Right ventricle myocardium inferior (tissue), 1 donor: ENCODE measurements at places on chromosomes 7 and 10. TPM values are rescaled to one million over a fixed set of nuclear protein-coding genes. Genes with fewer than 3 reads are reported as not detected.

DNA sequence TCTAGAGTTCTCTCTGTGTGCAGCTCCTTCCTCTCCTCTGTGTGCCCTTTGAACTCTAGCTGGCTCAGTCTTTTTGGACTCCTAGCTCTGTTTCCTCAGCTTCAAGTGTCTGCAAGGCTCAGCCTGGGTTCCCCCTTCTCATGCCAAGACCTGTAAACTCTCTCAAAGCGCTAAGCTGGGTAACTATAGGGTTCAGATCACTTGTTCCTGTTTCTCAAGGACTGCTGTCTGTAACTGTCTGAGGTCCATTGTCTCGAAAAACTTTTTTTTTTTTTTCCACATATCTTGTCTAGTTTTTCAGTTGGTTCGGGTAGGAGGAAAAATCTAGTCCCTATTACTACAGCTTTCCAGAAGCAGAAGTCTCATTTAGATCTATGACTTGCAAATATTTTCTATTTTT is 46.6 kb upstream of the PPP1R17 start:
- no peak for DNase-seq

- no peak for DNase-seq
Measured at GRCh38 chr7:41006306-41006995, 696.4 kb downstream of the INHBA start.

DNA sequence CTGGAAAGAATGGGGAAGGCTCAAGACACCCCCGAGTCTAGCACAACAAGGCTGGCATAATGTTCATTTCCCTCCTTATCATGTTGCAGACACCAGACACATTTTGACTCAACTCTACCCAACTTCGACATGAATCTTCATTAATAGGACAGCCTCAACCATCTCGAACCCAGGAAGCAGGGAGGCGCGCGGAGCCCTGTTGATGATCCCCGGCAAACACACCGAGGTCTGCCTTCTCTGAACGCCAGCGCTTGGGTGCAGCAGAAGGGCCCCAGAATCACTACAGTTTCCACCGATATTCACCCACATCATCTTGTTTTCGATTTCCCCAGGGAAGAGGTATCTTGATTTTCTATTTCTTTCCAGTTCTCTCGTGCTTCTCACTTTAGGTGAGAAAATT is 563.6 kb downstream of the TCERG1L start:
- no peak for DNase-seq

GRCh38 chr7:150754951-150755350 is 17.7 kb downstream of the GIMAP5 start:
- no peak for DNase-seq

Gene GNGT1
- total RNA-seq, result not detected

Gene GJC3
- 0.30 TPM for total RNA-seq

GRCh38 chr10:133335246-133336117 is 1.2 kb downstream of the CALY start:
- peak; percentile 71 for DNase-seq

Gene PDE1C
- total RNA-seq, result 198 TPM

Gene SFTPA1
- 0.24 TPM for total RNA-seq

Gene PDK4
- 431 TPM for total RNA-seq

DNA sequence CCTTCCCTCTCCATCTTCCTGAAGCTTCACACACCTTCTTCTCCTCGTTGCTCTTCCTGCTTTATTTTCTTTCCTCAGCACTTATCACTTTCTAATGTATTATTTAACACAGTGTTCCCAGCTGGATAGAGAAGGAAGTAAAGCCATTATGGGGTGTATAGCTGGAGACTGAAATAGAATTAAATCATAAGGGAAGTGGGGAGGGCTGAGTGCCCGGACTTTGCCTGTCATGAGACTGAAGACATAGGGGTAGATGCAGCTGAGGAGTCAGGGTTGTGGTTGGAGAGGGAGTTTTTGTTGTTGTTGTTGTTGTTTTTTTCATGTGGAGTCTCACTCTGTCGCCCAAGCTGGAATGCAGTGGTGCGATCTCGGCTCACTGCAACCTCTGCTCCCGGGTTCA is 65.3 kb downstream of the GALNT11 start:
- no peak for DNase-seq

DNA sequence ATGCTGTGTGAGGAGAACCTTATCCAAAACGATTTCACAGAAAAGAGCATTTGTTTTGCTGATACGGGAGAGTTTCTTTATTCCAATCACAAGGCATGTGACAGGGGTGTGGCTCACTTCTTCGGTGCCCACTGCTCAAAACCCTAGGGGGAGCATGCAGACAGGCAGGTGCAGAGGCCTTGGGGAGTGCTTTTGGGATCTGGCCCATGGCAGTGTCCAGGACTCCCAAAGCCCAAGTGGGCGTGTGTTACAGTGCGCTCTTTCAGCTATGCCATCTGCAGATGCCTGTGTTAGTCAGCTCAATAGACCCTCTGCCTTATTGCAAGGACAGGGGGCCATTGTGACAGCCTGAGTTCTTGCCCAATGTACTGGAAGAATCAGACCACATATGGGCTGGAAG is 94.8 kb downstream of the CSTF2T start:
- DNase-seq, result no peak

- no peak for DNase-seq
Measured at GRCh38 chr10:89079961-89080360, 89.4 kb downstream of the FAS start.

Gene PTN
- 21.6 TPM for total RNA-seq

- no peak for DNase-seq
Measured at GRCh38 chr10:47158116-47159071, 141.6 kb upstream of the GDF10 start.

DNA sequence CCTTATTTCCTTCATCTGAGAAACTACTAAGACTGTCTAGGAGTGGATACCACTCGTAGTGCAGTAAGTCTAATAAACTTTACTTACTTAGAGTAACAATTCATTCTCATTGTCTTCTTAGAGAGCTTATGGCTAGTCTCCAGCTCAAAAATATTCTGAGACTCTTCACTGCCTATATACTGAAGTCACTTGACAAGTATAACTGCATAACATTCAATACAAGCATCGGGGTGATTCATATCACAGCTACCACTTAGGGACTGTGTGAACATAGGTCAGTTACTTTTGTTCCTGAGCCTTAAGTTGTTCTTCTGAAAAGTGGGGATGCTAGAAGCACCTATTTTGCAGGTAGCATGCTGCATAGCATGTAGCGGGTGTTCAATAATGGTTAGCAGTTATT is 111.0 kb downstream of the HTR7 start:
- no peak for DNase-seq

DNA sequence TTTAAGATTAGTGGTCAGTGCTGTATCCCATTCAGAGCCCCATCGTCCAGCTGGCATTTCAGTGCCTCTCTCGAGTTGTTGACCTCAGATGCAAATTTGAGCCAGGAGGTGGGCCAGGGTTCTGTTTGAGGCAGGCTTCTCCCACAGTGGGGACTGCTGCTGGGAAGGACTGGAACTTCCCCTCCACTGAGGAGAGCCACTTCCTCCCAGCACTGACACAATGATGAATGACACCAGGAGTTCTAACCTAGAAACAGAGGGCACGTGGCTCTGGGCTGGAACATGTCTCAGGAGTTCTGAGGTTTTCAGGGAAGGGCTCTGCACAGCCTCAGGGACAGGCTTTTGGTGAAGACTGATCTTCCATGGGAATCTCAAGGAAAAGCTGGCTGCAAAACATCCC is 18.3 kb upstream of the BTBD16 start:
- DNase-seq, result no peak

DNA sequence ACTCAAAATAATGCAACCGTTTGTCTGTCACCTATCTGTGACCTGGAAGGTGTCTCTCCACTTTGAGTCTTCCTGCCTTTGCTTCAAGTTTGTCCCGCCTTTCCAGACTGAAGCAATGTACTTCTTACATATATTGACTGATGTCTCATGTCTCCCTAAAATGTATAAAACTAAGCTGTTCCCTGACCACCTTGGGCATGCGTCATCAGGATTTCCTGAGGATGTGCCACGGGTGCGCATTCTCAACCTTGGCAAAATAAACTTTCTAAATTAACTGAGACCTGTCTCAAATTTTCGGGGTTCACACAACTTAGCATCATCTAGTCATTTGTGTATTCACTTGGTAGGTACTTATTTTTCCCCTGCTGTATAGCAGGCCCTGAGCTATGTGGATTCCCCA is 65.3 kb upstream of the JCAD start:
- DNase-seq, result no peak

- no peak for DNase-seq
Measured at GRCh38 chr10:28663576-28664368, 13.5 kb upstream of the BAMBI start.

DNA sequence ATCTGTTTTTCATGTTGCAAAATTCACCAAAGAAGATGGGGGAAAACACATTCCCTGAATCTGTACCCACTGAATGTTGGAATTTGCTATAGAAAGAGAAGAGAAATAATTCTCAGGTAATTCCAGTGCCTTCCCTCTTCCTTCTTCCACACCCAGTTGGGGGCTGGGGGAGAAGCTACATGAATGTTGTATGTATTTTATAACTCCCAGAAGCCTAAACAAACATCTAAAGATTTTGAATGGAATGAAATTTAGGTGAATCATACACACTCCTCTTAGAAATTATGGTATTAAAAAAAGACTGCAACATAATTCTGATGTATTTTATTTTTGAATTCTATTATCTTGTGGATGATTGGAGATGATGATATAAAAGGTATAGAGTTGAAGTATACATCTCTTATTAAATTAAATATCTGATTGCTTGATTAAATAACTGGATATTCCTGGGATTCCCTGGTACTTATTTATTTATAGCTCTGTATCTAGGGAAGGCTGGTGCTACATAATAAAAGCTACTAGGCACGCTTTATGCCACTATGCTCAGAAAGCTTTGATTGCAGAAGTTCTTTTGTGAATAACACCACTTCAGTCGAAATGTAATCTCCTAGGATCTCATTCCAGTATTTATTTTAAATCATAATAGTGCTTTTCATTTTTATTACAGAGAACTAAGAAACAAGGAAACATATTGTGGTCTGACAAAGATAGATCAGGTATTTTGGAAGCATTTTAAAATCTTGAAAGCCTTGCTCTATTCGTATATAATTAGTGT is 98.5 kb downstream of the MCU start:
- no peak for DNase-seq

DNA sequence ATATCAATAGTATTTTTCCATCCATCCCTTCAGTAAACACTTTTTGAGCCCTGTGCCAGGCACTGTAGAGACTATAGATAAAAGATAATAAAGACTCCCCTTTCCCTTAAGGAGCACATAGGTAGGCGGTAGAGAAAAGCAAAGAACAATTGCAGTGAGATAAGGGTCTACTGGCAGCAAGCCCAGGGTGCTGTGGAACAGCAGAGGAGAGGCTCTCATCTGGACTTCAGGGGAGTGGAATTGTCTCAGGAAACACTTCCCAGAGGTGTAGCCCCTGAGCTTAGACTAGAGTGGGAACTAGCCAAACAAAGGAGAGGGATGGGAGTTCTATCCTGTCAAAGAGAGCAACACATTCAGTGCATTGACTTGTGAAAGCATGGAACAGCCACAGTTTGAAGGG is 102.0 kb downstream of the NRF1 start:
- DNase-seq, result no peak

GRCh38 chr10:94042001-94042833 is 48.5 kb downstream of the PLCE1 start:
- no peak for DNase-seq

DNA sequence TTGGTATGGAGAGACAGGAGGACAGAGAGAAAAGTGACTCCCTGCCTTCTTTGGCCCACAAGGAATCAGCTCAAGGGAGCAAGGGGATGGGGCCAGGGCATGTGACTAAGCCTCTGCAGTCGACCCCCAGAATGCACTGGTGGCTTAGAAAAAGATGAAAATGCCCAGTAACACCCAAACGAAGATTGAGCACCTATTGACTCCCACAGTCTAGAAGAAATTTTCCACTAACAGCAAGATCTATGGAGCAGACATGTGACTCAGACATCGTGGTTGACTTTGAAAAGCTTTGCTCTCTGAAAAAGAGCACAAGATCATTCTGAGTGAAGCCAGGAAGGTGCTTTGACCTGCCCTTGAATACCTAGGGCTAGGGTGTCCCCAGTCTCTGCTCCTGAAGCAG is 586.0 kb downstream of the CALN1 start:
- no peak for DNase-seq

- DNase-seq, result no peak
Measured at GRCh38 chr10:113099431-113100183, 149.6 kb downstream of the TCF7L2 start.

Gene HHEX
- 2.6 TPM for total RNA-seq

GRCh38 chr7:46559194-46559832 is 638.2 kb upstream of the IGFBP3 start:
- no peak for DNase-seq

DNA sequence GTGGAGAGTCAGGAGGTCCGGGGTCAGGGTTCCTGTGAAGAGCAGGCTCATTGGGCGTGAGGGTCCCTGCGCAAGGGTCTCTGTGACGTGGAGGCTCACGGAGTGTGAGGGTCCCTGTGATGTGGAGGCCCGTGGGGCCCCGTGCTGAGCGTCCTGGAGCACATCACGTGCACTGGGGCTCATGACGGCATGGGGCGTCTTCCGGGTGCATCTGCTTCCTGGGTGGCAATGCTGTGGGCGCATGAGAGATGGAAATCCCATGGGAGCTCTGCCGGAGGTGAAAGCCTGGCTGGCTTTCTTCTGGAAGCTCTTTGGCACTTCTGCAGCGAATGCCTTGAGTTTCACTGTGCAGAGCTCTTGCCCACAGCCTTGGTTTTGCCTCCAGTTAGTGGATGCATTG is 71.4 kb downstream of the WDR37 start:
- DNase-seq, result no peak

DNA sequence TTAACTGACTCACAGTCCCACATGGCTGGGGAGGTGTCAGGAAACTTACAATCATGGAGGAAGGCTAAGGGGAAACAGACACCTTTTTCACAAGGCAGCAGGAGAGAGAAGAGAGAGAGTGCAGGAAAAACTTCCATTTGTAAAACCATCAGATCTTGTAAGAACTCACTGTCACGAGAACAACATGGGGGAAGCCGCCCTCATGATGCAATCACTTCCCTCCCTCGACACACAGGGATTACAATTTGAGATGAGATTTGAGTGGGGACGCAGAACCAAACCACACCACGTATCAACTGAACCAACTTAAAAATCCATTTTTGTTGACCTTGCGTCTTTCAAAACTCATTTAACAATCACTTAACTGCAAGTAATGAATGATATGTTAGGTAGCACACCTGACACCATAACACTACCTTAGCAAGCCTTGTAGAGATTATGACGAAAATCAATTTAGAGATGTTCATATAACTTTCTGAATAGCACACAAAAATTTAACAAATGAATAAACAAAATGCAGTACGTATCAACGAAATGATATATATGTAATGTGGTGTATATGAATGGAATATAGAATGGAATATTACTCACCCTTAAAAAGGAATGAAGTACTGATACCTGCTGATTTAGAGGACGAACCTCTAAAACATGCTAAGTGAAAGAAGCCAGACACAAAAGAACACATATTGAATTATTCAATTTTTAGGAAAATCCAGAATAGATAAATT is 3.7 kb downstream of the FAM3C start:
- DNase-seq, result no peak

DNA sequence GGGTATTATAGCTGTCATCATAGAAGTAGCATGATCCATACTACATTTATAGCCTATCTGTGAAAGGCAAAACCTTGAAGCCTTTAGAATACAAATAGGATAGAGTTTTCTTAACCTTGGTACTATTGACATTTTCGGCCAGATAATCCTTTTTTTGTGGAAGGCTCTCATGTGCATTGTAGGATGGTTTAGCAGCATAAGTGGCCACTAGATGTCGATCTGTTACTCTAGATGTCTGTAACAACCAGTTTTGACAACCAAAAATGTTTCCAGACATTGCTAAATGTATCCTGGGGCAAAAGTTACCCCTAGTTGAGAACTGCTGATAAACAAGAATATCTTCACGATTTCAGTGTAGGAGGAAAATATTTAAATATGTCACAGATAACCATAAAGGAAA is 319.4 kb upstream of the GALNT17 start:
- no peak for DNase-seq
